ENCODE measurements at places on chromosomes 1 and 21.

DNA sequence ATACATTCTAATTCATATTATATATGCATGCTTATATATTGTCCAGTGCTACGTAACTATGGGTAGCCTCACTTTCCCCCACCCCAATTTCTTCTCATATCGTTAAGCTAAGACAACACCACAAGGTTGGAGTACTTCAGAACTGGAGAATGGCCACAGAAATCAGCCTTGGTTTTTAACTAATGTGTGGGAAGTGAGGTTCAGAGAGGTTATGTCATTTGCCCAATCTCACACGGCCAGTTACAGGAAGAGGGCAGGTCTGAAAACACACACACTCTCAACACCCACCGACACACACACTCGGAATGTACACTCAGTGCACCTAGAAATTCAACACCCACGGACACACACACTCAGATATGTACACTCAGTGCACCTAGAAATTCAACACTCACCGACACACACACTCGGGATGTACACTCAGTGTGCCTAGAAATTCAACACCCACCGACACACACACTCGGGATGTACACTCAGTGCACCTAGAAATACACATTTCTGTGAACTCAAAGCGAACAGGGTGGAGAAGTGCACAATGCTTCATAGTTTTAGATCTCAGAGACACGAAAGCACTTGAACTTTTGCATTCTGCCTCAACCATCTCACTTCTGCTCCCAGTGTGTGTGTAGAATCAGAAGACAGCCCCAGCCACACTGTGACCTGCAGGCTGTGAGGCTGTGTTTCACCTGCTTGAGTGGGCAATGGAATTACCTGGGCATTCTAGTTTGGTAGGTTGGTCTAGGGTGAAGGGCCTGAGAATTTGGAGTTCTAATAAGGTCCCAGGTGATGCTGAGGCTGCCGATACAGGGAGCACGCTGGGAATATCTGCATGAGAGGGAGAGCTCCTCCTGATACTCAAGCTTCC lies 170.4 kb downstream of the CLIC6 start:
- DNase-seq, result no peak

DNA sequence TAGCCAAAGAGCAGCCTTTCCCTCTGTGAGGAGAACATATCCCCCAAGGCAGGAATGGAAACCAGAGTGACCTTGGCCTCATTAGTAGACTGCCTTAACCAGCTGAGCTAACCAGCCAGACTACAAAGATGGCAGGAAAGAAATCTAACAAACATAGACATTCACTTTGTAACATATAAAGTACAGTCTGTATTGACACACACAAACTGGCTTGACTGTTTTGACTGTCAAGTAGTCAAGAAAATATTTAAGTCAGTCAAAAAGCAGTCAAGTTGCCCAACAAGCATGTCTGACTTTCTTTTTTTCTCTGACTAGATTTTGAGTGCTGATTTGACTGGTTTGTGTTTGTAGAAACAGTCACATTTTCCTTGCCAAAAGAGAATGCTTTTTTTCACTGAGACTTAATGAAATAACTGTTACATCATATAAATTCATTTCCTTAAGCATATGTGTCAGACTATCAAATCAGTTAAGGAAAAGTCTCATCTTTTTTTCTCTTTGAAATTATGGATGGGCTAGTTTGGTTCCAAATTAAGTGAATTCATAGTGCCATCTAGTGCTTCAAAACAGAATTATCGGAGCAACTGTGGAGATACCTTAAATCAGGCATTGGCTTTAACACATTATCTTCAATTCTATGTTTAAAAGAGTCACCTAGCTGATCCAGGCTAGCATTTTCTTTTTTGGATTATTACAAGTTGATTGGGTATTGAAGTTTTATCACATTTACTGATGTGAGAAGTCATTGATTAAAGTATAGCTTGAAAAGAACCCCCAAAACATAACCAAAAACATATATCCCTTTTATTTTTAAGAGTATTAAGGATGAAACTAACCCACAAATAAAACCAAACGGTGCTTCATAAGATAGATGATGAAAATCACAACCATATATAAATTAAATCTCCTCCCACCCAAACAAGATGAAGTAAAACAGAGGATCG lies 75.0 kb downstream of the ATP6V1G3 start:
- DNase-seq, result peak; percentile 54

GRCh38 chr1:228490120-228491078 lies 3.2 kb downstream of the RNF187 start:
- DNase-seq, result peak; percentile 98

GRCh38 chr1:195185736-195186135 lies 1422.5 kb downstream of the KCNT2 start:
- DNase-seq, result peak; percentile 82

DNA sequence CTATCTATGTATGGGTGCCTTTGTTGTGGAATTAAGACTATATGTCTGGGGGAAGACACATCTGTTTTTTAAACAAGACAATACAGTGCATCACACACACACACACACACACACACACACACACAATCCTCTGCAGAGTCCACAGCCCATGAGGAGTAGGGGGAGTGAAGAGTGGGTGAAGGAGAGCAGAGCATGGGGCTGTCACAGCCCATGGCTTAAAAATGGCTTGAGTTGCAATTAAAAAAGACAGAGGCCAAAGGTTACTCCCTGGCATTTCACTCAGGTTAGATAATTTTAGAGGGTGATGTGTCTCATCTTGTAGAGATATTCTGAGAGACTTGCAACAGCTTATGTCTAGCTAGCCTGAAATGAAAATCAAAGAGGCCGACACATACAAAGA lies 176.5 kb upstream of the PLXNA2 start:
- DNase-seq, result no peak

GRCh38 chr1:22237433-22238093 lies 94.7 kb upstream of the WNT4 start:
- DNase-seq, result no peak

GRCh38 chr1:112296908-112297307 lies 99.1 kb upstream of the CTTNBP2NL start:
- DNase-seq, result peak; percentile 86

DNA sequence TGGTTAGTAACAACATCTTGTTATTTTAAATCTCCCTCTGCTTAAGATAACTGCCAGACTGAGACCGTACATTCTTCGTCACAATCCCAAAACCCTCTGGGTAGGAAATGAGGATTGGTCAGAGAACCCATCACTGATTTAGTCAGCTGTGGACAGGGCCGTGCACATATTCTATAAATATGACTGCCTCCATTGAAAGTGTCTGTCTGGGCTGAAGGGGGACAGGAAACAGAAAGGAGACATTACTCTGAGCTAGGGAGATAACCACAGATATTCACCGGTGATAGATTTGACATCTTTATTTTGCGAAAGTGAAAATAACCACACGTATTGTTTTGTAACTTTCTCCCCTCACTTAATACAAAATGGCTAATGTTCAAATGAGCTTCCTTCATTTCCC lies 36.9 kb upstream of the ST6GALNAC5 start:
- DNase-seq, result no peak

DNA sequence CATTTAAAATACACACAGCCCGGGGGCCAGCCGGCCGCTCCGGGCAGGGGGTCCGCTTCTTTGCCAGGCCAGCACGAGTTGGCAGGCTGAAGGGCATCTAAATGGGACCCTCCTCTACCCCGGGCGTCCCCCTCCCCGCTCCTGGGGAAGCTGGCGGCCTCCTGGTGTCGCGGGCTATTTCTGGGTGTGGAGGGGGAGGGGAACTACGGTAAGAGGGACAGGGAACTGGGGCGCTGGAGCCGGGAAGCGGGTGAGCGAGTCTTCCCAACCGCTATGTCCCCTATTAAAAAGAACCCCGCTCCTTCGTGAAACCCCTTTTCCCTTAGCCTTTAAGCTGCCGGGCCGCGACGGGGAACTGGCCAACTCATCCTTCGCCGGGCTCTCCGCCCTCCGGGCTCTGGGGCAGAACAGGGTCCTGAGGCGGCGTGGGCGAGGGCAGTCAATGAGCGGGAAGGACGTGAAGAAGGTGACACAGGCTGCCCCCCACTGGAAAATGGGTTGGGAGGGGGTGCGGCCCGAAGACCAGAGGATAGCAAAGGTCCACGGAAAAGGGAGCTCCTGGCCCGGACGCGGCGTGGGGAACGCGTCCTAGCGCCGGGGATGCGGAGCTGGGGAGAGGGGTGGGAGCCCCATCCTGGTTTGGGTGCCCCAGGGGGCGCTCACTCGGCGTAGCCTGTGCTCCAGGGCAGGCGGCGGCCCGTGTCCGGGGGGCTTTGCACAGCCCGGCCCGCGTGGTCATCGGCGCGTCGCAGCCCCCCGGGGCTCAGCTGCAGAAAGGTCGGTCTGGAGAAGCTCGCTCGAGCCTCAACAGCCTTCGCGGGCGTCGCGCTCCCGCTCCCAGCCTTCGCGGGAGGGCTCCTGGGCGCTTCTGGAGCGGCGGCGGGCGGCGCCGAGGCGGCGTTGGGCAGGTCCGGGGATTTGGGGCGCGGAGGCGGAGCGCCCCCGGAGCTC lies 544 bp downstream of the PPM1J start:
- DNase-seq, result no peak

GRCh38 chr1:212916481-212917133 lies 33.7 kb upstream of the VASH2 start:
- no peak for DNase-seq

- peak; percentile 85 for DNase-seq
Observed at GRCh38 chr1:88985032-88985431, 7.4 kb downstream of the KYAT3 start.

GRCh38 chr1:201876148-201876818 lies 12.4 kb upstream of the SHISA4 start:
- DNase-seq, result no peak

- no peak for DNase-seq
Observed at GRCh38 chr21:46622226-46622625, 13.2 kb upstream of the PRMT2 start.

DNA sequence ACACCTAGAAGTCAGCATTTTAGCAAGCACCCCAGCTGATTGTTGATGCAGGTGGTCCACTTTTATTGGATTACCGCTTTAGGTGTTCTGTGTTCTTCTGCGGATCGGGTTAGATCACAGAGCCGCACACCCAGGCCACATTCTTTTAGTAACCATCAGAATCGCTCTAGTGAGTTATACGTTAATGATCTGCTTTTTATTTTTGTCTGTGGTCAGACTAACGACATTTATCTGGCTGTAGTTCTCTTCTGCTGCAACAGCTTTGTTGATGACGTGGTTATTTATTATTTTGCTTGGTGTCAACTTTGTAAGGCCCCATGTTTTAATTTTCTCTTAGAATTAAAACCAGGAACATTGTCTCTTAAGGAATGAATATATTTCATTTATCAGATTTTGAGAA lies 18.2 kb downstream of the SCCPDH start:
- DNase-seq, result no peak

DNA sequence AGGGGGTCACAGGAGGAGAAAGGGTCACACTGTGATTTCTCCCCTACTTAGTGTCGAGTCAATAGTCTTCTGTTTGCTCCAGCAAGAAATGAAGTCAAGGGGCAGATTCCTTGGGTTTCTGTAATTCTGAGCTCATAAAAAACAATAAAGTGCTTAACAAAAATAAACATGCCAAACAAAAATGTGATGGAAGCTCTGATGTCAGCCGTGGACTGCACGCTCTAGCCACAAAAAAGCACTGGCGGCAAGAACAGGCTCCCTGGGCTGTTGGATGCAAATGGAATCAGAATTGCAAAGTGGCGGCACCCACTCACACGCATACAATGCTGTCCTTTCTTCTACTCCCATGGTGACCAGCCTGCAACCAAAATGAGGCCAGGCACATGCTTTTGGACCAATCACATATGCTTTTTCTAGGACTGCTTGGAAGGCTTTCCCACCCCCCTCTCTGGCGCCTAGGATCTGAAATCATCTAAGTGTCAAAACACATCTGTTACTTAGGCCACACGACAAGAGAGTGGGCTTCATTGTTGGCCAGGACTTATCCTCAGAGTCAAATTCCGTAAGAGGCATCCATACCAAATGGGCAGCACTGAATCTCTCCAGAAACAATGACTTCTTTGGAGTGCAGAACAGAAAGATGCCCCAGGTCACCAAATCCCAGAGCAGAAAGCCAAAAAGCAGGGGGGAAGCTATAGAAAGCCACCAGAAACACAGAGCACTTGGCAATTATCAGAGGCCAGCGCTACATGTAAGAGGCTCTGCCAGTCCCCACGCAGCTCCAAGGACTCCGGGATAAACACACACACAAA lies 9.2 kb downstream of the C1orf198 start:
- no peak for DNase-seq

GRCh38 chr1:234960722-234961455 lies 167.7 kb downstream of the TOMM20 start:
- DNase-seq, result no peak

DNA sequence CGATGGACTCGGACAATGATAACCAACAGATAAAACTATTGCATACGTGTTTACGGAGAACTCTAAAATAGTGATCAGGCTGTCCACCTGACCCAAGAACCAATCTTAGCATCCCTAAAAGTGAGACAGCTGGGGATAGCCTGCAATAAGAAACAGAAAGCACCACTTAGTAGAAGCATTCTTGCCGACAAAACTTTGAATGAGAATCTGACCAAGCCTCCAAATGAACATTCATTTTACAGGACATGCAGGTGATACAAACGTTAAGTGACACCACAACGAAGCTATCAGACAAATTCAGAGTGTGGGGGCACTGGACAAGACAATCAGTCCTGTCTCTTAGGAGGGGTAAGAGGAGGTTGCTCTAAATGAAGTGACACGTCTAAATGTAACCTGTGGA lies 1.2 kb downstream of the PSMG1 start:
- no peak for DNase-seq

DNA sequence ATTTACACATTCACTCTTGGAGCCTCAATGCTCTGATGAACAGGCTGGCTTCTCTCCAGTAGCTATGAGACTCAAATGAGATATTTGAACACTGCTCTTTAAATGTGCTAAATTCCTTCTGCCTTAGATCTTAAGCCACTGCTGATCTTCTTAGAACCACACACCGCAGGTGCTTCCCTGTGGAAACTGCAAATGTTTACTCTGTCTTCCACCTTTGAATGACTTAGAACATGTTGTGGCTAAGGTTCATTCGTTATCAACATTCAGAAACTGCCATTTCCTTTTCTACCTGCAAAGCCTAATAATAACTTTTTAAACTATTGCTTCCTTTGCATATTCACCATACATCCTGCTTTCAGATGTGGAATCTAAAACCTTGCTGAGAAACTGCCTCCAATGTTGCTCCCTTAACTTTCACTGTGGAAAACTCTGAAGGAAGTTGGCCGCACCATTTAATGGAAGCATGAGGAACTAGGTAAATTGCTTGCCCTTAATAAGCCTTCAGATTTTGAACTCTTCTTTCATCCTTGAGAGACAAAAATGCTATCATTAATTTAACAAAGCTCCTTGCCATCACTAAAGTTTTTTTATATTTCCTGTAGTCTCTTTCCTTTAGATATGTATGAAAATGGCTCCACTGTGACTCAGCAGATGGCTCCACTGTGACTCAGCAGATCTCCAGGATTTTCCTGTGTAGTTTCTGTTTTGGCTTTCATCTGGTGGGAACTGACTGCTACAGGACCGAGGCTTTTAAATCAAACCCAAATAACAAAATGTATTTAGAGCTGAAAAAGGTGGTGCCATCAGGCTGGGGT lies 143.8 kb downstream of the TNFSF18 start:
- no peak for DNase-seq

- DNase-seq, result no peak
Observed at GRCh38 chr1:222697203-222697602, 15.1 kb downstream of the AIDA start.

GRCh38 chr1:181392613-181393220 lies 90.6 kb upstream of the CACNA1E start:
- no peak for DNase-seq

- DNase-seq, result no peak
Observed at GRCh38 chr1:103109311-103109920, 1.1 kb upstream of the COL11A1 start.

GRCh38 chr1:119364640-119365039 lies 3.9 kb upstream of the HAO2 start:
- no peak for DNase-seq

- no peak for DNase-seq
Observed at GRCh38 chr1:47510282-47510811, 72.5 kb downstream of the FOXD2 start.

Data from NCI-H345 (cell line).